ENCODE measurements at places on chromosomes 4 and X.
A peak's percentile ranks its signal among the peaks of the same experiment; 100 is the strongest.

DNA sequence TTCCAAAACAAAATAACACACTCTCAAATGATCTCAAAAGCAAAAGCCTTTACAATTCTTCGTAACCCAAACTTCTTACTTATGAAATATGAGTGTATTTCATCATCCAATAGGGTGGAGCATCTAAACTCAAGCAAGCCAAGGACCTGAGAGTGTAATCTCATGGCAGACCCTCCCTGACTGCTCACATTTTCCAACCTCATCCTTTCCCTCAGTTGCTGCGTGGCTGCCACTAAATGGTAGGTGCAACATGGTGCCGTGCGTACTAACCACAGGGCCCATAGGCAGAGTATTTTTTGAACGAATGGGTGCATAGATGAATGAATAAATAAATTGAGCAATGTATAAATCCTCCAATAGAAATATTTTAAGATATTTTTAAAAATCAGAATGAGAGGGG, 45.4 kb downstream of the TTC29 start:
- DNase-seq = no peak

DNA sequence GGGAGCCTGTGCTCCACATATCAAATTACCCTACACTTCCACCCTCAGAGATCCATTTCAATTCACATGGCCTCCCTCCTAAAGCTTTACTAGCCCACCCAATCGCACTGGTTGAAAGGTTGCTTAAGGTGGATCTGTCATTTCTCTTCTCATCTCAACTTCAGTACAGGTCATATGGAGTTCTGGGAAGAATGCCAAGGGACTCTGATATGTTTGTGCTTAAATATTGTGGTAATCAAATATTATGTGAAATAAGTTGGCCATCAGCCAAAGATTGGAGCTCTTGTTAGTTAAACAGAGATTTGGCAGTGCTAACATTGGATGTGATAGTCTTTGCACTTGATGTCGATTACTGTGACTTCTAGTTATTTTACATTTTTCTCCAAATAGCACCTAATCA, 20.5 kb downstream of the SEPTIN6 start:
- no peak for DNase-seq

- no peak for DNase-seq
These were observed 14.8 kb downstream of the NAT8L start for GRCh38 chr4:2073808-2074481.

GRCh38 chr4:152763796-152764195, 15.7 kb downstream of the TIGD4 start:
- no peak for DNase-seq

DNA sequence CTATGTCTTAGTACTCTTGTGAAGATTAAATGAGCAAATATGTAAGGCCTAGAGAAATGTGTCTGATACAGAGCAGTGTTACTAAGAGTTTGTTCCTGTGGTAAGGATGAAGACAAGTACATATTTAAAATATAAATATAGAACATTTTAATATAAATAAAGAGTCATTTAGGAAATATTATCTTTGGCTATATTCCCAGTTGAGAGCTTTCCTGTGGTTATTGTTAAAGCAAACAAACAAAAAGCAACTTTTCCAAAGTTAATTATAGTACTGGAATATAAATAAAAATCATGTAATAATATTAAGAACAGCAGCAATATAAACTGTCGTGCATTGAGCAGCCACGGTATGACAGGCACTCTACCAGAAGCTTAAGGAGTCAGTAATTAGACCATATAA, 472.5 kb downstream of the INPP4B start:
- DNase-seq = no peak

- no peak for DNase-seq
These were observed 15.6 kb upstream of the NAT8L start for GRCh38 chr4:2043396-2044118.

GRCh38 chr4:153809307-153809706, 20.4 kb upstream of the SFRP2 start:
- DNase-seq = no peak

DNA sequence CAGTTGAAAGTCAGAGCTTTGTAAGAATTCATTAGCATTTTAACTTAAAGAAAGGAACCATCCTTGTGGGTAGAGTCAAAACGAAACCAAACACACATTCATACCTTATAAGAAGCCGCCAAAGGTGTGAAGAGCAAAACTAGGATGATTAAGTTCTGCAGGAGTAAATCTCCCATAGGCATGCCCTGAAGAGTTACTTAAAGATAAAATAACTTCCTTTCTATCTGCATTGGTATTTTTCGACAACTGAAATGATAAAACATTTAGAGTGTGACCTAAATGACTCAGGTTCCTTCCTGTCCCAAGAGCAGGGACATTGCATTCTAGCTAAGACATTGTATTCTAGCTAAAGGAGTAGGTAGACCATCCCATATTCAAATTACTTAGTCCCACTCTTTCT, 75.3 kb downstream of the BCOR start:
- no peak for DNase-seq

- DNase-seq = no peak
These were observed 1754.3 kb upstream of the AGA start for GRCh38 chr4:179196511-179196910.

- DNase-seq = peak; percentile 78
These were observed 65.6 kb downstream of the JAKMIP1 start for GRCh38 chr4:6134612-6135220.

- DNase-seq = no peak
These were observed 33.8 kb downstream of the TXK start for GRCh38 chr4:48100256-48100655.

DNA sequence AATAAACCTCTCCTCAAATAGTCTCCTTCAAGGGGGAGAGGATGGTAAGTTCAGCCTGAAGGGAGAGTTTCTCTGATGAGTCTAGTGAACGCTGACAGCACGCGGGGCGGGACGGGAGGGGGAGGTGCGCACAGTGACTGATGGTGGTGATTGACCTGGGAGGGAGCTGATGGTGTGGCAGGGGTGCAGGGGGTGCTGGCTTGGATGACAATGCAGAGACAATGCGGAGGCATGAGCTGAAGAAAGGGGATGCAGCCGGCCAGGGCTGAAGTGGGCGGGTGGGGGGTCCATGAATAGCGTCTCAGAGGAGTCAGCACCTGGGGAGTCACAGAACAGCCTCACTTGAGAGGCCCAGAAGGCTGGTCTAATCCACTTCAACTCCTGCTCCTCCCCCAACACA, 142.5 kb upstream of the PJA1 start:
- DNase-seq = no peak

GRCh38 chrX:132802033-132802432, 156.4 kb downstream of the HS6ST2 start:
- DNase-seq = no peak

- DNase-seq = no peak
These were observed 768 bp downstream of the CLCN4 start for GRCh38 chrX:10157543-10157942.

GRCh38 chr4:114780205-114780604, 181.6 kb downstream of the UGT8 start:
- no peak for DNase-seq

GRCh38 chr4:5808081-5808741, 84.7 kb downstream of the CRMP1 start:
- DNase-seq = no peak

GRCh38 chr4:186169333-186169944, 21.9 kb upstream of the CYP4V2 start:
- no peak for DNase-seq

GRCh38 chr4:77728420-77728819, 90.7 kb downstream of the CNOT6L start:
- no peak for DNase-seq

DNA sequence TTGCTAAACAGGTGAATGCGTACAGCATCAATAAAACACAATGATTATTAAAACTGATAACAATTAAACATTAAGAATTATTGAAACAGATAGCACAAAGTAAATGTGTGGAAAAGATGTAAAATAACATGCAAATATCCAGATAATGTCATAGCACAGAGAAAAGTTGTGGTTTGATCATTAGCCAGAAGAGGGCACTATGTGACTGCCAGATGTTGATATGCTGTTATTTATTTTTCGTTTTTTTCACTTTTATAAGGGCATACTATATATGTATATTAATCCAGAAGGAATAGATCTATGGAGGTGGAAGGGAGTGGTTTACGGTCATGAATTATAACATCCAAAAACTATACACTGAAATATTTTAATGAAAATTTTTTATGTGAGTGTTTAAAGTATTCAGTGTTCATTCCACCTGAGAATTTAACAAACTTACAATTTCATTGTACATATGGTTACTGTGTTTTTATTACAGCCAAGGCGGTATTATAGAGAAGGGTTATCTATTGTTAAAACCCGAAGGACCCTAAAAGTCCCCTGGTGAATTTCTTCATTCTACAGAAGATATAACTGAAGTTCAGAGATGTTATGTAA, 211.9 kb upstream of the UGT8 start:
- DNase-seq = no peak

GRCh38 chr4:57280481-57280880, 170.3 kb upstream of the IGFBP7 start:
- DNase-seq = no peak

- no peak for DNase-seq
These were observed 42.4 kb downstream of the SPATA18 start for GRCh38 chr4:52093466-52093865.

DNA sequence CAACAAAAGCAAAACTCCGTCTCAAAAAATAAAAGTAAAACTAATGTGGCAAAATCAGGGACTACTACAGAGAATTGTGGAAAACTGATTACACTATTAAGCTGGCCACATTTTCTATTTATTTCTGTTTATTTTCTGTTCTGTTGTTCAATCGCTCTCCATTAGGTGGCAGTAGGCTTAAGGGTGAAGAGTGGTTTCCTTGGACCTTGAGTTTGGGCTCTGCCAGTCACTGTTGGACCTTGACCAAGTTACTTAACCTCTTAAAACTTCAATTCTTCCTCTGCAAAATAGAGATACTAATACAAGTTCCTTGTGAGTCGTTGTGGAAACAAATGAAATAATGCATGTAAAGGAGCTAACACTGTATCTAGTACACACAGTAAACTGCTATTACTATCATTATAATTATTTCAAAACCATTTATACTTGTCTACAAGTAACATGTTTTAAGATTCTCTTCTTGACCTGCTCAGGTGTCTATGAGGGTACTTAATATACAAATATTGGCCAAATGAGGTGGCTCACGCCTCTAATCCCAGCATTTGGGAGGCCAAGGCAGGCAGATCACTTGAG, 15.2 kb downstream of the HSD17B11 start:
- DNase-seq = no peak

DNA sequence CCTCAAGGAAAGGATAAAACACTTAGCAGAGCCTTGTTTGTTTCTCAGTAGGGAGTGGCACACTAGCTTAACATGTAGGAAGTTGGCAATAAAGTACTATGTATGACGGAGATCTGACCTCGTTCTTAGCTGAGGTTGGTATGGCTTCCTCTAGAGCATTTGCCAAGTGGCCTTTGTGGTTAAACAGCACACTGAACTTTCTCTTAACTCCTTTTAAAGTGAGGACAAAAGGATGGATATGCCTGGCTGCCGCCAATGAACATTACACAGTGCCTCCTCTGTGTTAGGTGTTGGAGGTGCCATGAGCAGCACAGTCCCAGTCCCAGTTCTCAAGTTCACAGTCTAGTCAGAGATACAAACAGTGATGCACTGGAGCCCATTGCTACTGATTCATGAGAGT, 54.4 kb downstream of the VGLL1 start:
- DNase-seq = no peak

- DNase-seq = no peak
These were observed 76.1 kb downstream of the MANBA start for GRCh38 chr4:102684610-102685052.

GRCh38 chrX:39855748-39856129, 242.0 kb downstream of the BCOR start:
- DNase-seq = peak; percentile 48

DNA sequence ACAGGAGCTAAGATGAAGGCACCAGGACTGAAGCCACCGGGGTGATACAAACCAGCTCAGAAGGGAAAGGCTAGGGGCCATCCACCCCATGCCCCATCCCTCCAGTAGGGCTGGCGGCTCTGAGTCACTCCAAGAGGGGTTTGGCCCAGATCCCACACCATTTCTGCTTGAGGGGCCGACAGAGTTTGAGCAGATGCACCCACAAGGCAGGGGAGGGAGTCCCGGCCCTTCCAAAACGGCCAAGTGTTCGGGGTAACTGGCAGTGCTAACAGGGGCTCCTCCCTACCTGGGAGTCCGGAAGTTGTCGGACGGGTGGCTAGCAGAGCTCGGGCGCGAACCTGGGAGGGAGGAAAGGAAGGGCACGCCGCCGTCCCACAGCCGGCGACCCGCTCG, 412 bp downstream of the SLC10A3 start:
- peak; percentile 12 for DNase-seq

DNA sequence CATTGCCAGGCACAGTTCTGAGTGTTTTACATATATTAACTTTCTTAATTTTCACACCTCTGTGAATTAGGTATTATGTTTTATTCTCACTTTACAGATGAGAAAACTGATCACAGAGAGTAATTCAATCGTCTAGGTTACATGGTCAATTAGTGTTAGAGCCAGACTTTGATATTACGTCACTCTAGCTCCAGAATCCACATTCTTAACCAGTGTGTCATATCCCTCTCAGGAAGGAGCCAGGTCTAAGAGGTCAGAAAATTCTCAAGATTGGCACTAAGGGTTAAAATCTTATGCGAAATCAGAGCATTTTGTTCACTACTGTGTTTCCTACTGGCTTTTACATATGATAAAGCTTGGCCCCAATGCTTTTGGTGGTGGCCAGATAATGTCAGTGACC, 7.4 kb downstream of the DMP1 start:
- no peak for DNase-seq

- no peak for DNase-seq
These were observed 437 bp downstream of the MPC1L start for GRCh38 chrX:40623665-40624064.

DNA sequence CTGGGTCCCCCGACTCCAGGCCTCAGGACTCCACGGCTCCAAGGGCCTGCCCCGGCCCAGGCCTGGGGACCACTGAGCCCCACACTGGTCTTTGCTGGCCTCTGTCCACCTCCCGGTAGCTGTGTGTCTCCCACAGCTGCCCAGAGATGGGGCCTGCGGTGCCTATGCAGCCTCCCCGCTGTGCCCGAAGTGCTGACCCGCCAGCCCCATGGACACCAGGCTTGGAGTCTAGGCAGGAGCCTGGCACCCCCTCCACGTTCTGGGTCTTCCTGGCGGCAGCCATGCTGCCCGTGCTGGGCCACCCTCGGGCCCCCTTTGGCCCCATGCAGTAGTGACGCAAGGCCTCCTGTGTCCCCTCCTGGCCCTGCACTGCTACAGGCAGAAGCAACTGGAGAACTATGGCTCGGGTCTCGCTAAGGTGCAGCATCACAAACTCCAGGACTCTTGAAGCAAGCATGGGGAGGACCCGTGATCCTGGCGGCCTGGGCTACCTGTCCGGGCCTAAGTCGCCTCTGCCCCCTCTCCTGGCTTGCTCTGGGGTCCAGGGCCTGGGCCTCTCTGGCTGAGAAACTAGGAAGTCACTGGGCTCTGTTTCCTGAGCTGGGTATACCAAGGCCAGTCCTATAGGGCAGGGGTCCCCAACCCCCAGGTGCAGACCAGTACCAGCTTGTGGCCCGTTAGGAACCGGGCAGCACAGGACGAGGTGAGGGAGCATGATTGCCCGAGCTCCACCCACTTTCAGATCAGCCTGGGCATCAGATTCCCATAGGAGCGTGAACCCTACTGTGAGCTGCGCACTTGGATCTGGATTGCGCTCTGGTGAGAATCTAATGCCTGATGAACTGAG, 917 bp downstream of the MYL5 start:
- DNase-seq = no peak

All from stimulated activated effector memory CD8-positive, alpha-beta T cell treated with anti-CD3 and anti-CD28 coated beads, Interleukin-12 subunit alpha, Interleukin-12 subunit beta, amount 100 ng/mL, for 72 hours (primary cell).